Stimulated activated naive CD4-positive, alpha-beta T cell treated with Interleukin-2 at 50 U/mL for 16 hours (primary cell): ENCODE measurements at places on chromosomes 3 and 15.

DNA sequence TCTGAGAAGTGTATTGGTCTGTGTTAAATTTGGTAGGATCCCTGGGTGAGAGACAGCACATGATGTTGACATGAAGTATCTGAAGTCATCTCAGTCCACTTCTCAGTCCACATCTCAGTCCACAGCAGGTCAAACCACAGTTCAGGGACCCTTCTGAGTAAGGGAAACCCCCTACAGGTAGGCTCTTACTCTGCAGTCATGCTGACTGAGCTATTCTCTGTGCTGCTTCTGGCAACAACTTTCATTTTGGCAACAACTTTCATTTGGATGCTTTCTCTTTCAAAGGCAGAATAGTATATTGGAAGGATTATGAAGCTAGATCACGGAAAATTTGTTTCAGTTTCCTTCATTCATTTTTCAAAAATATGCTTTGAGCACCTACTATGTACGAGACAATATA lies 178.2 kb upstream of the GOLIM4 start:
- no peak for DNase-seq

GRCh38 chr3:160098261-160098908 lies 109.8 kb downstream of the IL12A start:
- DNase-seq: no peak

DNA sequence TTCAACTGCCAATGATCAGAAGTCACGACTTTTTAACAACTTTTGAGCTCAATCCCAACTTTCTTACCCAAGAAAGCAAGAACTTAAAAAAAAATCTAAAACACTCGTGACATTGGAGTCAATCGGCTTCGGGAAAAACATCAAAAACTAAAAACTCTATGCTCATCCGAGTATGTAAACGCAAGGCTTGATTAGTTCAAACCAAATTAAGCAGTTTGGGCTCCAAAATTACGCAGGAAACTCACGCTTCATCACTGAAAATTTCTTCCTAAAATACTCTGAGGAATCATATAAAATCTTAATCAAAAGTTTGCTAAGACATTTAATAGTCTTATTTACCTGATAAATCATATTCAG lies 1.6 kb downstream of the TRA2B start:
- DNase-seq: no peak

DNA sequence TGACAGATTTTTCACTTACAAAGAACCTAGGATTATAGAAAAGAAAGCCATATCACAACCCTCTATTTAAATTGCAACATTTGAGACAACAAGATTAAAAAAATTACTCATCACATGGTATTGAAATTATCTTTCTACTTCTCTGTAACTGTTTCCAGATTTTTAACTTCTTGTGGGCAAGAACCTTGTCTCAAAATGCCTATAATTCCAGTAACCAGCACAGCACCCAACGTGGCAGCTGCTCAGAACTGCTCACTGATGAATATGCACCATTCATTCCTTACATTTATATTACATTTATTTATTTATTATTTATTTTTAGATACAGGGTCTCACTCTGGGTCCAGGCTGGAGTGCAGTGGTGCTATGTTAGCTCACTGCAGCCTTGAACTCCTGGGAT lies 216.1 kb downstream of the THRB start:
- no peak for DNase-seq

GRCh38 chr15:38714309-38715072 lies 149.9 kb upstream of the RASGRP1 start:
- DNase-seq: no peak

- DNase-seq: no peak
Measured at GRCh38 chr3:149288655-149289054, 44.8 kb downstream of the TM4SF18 start.

DNA sequence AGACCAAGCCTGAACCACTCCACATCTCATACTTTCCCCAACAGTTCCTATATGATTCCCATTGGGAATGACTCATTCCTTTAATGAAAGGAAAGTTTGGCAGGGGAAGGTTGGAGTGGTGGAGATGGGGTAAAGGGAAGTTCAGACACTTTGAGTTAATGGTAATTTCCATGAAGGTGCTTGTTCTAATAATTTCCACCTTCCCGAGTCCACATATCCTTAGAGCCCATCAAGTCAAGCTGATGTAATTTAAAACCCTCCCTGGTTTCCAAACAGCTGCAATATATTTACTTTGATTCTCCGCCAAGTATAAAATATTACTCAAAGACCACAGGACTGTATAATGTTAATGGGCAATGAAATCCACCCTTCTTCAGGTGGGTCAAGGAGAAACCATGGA lies 95.0 kb upstream of the GALNT15 start:
- DNase-seq: no peak

- no peak for DNase-seq
Measured at GRCh38 chr3:76943058-76943457, 96.8 kb upstream of the ROBO2 start.

GRCh38 chr3:117126946-117127546 lies 417.5 kb downstream of the TUSC7 start:
- DNase-seq: no peak

GRCh38 chr15:98289747-98290146 lies 329.2 kb downstream of the ARRDC4 start:
- DNase-seq: no peak

- no peak for DNase-seq
Measured at GRCh38 chr3:135878501-135878900, 87.0 kb upstream of the PPP2R3A start.

DNA sequence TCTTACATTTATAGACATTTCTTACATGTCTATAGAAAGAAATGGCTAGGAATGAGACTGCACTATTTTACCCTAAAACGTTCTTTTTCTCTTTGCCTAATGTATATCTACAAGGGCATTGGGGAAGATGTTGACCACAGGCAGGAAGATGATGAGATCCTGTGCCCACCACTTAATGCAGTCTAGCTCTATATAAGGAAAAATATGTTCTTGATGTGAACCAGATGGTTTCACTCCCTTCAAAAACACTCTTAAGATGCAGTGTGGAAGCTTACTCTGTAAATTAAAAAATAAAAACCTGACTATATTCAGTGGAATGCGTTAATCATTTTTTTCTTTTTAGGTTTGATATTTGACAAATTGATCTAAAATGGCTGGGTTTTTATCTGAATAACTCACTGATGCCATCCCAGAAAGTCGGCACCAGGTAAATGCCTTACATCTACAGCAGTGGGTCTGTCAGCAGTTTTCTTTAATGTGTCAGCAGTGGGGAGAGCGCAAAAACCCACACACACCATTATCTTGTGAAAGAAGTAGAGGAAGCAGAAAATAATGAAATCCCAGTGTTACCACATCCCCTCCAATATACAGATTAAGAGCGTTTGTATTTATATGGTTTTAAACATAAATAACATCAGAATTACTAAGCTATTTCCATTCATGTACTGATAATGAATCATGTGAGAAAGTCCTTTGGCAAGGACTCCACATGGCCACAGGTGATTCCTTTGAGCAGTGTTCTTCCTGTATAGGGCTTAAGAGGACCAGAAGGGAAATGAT lies 10.1 kb downstream of the AGTR1 start:
- no peak for DNase-seq

GRCh38 chr3:35908366-35909232 lies 269.3 kb downstream of the ARPP21 start:
- no peak for DNase-seq

DNA sequence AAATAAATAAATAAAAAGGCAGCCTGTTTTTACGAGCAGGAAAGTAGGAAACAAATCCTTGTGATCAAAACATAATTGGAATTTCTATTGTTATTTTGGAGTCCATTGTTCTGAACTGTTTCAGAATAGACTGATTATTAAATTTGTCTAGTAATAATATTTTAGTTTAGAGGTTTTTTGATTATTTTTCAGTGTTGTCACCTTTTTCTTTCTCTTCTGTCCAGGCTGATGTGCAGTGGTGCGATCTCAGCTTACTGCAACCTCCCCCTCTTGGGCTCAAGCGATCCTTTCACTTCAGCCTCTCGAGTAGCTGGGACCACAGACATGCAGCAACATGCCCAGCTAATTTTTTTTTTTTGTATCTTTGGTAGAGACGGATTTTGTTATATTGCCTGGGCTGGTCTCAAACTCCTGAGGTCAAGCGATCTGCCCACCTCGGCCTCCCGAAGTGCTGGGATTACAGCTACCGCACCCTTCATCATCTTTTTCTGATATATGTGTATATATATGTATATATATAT lies 38.0 kb downstream of the KAT2B start:
- no peak for DNase-seq

- DNase-seq: no peak
Measured at GRCh38 chr15:29139072-29139471, 130.6 kb downstream of the NSMCE3 start.

DNA sequence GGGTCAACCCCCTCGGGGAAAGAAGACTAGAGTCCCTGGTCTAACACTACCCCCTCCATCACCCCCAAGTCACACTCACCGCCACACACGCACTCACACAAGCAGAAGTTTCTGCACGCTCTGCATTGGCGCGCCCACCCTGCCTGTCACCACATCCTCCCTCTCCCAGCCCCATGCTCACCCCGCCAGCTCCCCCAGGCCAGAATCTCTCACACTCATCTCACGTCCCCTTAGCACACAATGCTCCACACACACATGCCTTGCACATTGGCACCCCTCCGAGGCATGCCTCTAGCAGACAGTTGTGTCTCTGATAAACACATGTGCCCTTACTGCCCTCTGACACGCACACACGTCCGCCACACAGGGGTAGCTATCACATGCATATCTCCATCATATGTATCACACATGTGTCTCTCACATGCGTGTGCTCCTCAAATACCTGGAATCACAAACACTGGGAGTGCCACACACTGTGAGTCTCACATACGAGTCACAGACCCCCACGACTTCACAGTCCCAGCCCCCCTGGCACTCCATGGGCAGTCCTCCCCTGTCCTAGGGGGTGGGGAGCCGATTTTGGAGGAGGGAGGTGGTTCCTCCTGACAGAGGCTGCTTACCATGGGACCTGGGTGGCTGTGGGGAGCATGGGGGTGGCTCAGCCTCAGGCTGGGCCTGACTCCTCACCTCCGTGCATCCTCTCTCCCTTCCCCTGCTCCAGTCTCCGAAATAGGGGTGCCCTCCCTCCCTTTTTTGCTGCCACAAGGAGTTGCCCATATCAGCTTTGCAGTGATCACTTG lies 898 bp downstream of the FBLN2 start:
- DNase-seq: no peak

DNA sequence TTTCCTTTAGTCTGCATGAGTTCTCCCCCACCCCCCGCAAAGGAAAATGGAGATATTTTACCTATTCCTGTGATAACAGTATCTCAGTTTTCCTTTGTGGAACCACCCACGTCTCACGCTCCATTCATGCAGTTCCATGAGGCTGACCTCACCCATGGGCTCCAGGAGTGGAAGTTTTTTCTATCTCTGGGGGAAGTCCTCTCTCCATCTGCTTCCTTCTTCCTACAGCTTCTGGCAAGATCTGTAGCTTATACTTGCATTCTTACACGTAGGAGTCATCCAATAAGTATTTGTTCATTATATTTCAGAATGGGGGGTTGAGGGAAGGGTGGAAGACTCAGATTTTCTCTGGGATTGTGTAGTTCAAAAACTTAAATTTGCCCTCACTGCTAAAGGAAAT lies 5.8 kb upstream of the GLCE start:
- no peak for DNase-seq

DNA sequence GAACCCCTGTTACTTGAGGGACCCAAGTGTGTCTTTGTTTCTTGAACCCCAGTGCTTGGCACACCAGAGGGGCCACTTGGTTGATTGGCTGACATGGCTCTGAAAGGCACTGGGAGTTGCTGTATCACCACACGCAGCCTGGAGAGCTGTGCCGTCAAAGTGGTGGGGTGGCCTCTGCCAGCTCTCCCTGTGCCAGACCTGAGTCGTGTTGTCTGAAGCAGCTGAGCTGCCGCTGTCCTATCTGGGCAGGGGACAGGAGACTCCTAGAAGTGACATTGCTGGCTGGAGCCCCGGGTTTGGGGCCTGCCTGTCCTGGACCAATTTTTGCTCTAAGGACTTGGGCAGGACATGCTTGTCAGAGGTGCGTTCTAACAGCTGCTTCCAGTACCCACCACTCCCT lies 5.5 kb upstream of the SNX22 start:
- no peak for DNase-seq

DNA sequence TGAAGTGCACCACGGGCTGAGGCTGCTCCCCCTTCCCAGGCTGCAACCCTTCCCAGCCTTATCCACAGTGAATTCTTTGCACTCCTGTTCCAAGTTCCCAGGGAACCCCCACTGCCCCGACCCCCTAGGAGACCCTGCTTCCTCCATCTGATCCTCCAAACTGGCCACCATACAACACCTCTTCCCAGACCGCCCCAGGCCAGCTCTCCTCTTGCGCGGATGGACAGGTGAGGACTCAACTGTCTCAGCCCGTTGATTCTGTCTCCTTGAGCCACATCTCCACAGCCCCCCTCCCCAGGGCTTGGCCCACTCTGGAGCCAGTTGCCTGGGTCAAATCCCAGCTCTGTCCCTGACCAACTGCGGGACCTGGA lies 21.7 kb downstream of the GRIP2 start:
- no peak for DNase-seq

GRCh38 chr3:151084893-151085226 lies 604 bp upstream of the MED12L start:
- DNase-seq: no peak

GRCh38 chr15:56205061-56205876 lies 38.4 kb downstream of the RFX7 start:
- no peak for DNase-seq

DNA sequence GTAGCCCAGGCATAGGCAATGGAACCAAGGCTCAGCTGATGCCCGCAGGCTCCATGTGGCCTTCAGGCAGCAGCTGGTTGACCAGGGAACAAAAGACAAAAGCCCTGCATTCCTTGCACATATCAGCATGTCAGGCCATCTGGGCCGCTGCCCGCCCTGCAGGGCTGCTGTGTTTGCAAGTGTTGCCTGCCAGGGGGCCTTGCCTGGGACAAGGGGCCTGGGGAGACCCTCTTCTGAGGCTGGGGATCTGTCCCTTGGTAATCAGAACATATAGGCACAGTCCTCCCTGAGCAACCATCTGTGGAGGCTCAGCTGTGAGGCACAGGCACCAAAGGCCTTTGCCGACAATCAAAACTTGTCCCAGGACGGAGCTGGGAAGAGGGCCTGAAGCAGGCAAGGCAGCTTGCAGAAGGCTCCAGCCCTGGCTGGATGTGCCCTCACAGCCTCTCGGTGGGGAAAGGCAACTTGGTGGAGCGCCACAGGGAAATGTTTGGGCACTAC lies 138.2 kb downstream of the TPRA1 start:
- no peak for DNase-seq

- no peak for DNase-seq
Measured at GRCh38 chr3:190359813-190360212, 28.1 kb upstream of the CLDN16 start.

- DNase-seq: no peak
Measured at GRCh38 chr3:1355691-1356090, 262.9 kb downstream of the CNTN6 start.

- DNase-seq: no peak
Measured at GRCh38 chr3:4996223-4996765, 17.1 kb downstream of the BHLHE40 start.
